Right atrium auricular region (tissue), 2 donors: ENCODE measurements at places on chromosomes 1 and 21. TPM values are rescaled to one million over a fixed set of nuclear protein-coding genes. Genes with fewer than 3 reads are reported as not detected.
A peak's percentile ranks its signal among the peaks of the same experiment; 100 is the strongest.

THEM5 gene
- not detected for total RNA-seq

SEC16B gene
- 1.9 TPM for total RNA-seq

- H3K36me3 ChIP-seq: no peaks in the 10 kb centered on the region
- no peak overlapping the region for H3K4me3 ChIP-seq
- no peak for DNase-seq
- no peaks in the 10 kb centered on the region for H3K27me3 ChIP-seq
- H3K4me1 ChIP-seq: no peaks in the 10 kb centered on the region
- H3K27ac ChIP-seq: no peak overlapping the region
These were observed 4.2 kb upstream of the PADI1 start for GRCh38 chr1:17200756-17201155.

GRCh38 chr1:221612047-221612777, 129.7 kb downstream of the DUSP10 start:
- H3K27me3 ChIP-seq: no peaks in the 10 kb centered on the region
- no peaks in the 10 kb centered on the region for H3K36me3 ChIP-seq

GRCh38 chr1:6465461-6466005, 440 bp downstream of the TNFRSF25 start:
- H3K27me3 ChIP-seq: no peaks in the 10 kb centered on the region
- H3K4me1 ChIP-seq: no peaks in the 10 kb centered on the region
- DNase-seq: no peak
- H3K36me3 ChIP-seq: peaks cover 26% of the 10 kb centered on the region
- no peak overlapping the region for H3K27ac ChIP-seq
- no peak overlapping the region for H3K4me3 ChIP-seq

DNA sequence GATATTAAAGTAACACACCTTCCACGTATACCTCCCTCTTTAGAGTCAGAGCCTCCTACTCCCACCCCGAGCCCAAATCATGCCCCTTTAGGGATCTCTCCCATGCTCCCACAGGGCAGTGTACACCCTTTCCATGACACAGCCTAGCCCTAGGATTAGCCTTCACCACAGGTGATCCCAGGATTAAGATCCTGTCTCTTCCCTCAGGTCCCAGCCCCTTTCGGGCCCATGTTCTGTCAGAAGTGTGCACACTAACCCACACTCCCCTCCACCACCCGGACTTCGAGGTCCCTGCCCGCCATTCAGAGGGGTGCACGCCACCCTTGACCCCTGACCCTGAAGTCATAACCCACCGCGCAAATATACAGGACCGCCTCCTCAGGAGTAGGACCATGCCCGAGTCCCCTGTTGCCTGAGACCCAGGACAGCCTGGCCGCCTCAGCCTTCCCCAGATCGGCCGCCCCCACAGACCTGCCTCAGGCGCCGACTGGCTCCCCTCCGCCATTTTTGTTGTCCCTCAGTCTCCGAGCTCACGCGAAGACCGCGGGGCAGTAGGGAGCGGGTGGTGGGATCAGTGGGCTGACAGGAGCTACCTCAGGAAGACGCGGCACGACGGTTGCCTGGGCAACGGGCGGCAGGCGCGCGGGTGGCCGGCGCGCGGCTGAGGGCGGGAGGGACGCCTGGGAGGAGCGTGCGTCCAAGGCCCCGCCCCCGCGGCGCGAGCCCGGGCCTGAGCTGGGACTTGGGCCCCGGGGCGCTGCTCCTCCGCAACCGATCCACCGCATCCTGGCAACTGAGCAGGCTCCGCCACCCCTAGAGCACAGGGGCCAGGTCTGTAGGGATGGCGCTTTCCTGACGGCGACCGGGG, at the start of gene AGBL4:
Gene AGBL4, minus strand, starts transcription at position 663 of the 868 bp plus-strand sequence.
- peak within 1 kb of the TSS; percentile 77 for H3K27ac ChIP-seq
- no peaks in the 10 kb centered on the region for H3K27me3 ChIP-seq

DNA sequence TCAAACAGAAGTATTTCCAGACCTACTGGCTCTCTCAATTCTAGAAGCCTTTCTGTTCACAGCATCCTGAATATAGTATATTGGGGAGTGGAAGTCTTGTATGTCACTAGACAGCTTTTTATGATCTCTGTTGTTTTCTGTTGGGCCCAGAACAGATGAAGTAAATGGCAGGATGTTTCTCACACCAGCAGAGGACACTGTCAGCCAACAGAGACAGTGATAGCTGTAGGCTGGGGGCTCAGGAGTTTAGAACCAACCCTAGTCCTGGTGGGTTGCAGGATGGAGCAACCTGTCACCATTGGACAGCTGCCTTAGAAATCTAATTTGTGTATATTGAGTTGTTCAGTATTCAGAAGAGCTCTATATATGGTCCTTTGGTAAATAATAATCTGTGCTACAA, 16.9 kb downstream of the AGO1 start:
- no peak for DNase-seq
- H3K4me1 ChIP-seq: no peaks in the 10 kb centered on the region
- H3K36me3 ChIP-seq: peaks cover 60% of the 10 kb centered on the region
- no peaks in the 10 kb centered on the region for H3K27me3 ChIP-seq

GRCh38 chr1:52296345-52296744, 69.7 kb downstream of the CC2D1B start:
- no peak for DNase-seq
- H3K27ac ChIP-seq: no peak overlapping the region
- H3K4me1 ChIP-seq: no peaks in the 10 kb centered on the region
- H3K4me3 ChIP-seq: no peak overlapping the region
- no peaks in the 10 kb centered on the region for H3K36me3 ChIP-seq
- H3K27me3 ChIP-seq: no peaks in the 10 kb centered on the region

- H3K36me3 ChIP-seq: no peaks in the 10 kb centered on the region
- no peaks in the 10 kb centered on the region for H3K27me3 ChIP-seq
These were observed 594.4 kb downstream of the MATN1 start for GRCh38 chr1:30129001-30129408.

- H3K36me3 ChIP-seq: peaks cover 10% of the 10 kb centered on the region
- no peak for DNase-seq
- peak overlapping the region; percentile 29 for H3K27ac ChIP-seq
- H3K4me3 ChIP-seq: no peak overlapping the region
- H3K4me1 ChIP-seq: no peaks in the 10 kb centered on the region
These were observed 52.9 kb downstream of the LRRC8D start for GRCh38 chr1:89873770-89874169.

GRCh38 chr21:42459082-42459460, 37.0 kb downstream of the RSPH1 start:
- no peaks in the 10 kb centered on the region for H3K4me1 ChIP-seq
- no peak overlapping the region for H3K27ac ChIP-seq
- no peak overlapping the region for H3K4me3 ChIP-seq
- DNase-seq: no peak

DNA sequence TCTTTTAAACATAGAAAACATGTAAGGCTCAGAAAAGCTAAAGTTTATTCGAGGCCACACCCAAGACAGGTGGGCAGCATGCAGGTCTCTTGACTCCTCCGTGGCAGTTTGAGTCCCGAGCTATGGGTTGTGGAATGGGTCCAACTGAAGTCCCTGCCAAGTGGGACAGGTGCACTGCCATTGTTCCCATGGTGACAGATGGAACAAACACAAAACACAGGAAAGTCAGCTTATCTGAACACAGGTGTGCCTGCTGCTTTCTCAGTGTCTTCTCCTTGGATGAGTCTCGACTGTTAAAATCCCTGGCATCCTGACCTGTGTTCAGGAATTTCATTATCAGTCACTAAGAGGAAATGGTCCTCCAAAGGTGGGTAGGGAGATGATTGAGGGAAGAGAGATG, 99.0 kb upstream of the RAB4A start:
- no peak overlapping the region for H3K4me3 ChIP-seq
- no peaks in the 10 kb centered on the region for H3K36me3 ChIP-seq
- no peaks in the 10 kb centered on the region for H3K4me1 ChIP-seq
- no peak overlapping the region for H3K27ac ChIP-seq
- no peak for DNase-seq

DNA sequence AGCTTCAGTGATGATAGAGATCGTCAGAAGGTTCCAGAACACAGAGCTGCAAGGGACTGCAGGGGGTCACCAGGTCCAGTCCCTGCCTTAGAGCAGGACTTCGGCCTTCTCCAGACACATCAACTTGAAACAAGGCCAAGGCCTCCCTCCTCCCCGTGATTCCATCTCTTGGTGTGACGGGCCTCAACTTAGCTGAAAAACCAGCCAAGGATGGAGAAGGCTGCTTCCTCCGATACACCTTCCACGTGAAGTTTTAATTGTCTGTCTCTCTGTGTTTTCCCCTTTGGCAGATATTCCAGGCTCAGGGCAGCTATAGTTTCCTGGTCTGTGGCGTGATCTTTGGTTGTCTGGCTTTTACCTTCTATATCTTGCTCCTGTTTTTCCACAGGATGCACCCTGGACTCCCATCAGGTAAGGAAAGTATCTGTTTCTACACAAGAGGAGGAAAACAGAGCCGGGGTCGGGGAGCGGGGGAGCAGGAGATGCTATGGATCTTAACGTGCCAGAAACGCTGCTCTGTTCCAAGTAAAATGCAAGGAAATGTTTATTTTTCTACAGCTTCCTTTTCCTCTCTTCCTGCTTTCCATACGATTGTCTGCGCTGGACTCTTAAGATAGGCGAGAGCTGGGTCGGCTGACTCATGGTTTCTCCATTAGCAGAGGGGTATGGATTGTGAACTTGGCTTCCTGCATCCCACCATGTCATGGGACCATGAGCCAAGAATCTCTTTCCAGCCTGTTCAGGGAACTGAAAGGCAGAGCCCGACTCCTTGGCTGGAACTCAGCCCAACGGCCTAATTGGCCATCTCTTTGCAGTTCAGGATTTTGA, 32.8 kb downstream of the ELK4 start:
- peak; percentile 75 for DNase-seq
- no peaks in the 10 kb centered on the region for H3K27me3 ChIP-seq
- H3K4me3 ChIP-seq: no peak overlapping the region
- no peaks in the 10 kb centered on the region for H3K36me3 ChIP-seq
- H3K27ac ChIP-seq: peak overlapping the region; percentile 61

- H3K27me3 ChIP-seq: no peaks in the 10 kb centered on the region
- no peak overlapping the region for H3K27ac ChIP-seq
- DNase-seq: no peak
- H3K36me3 ChIP-seq: no peaks in the 10 kb centered on the region
- H3K4me3 ChIP-seq: no peak overlapping the region
These were observed 4.5 kb upstream of the GALNT2 start for GRCh38 chr1:230062521-230062920.

DNA sequence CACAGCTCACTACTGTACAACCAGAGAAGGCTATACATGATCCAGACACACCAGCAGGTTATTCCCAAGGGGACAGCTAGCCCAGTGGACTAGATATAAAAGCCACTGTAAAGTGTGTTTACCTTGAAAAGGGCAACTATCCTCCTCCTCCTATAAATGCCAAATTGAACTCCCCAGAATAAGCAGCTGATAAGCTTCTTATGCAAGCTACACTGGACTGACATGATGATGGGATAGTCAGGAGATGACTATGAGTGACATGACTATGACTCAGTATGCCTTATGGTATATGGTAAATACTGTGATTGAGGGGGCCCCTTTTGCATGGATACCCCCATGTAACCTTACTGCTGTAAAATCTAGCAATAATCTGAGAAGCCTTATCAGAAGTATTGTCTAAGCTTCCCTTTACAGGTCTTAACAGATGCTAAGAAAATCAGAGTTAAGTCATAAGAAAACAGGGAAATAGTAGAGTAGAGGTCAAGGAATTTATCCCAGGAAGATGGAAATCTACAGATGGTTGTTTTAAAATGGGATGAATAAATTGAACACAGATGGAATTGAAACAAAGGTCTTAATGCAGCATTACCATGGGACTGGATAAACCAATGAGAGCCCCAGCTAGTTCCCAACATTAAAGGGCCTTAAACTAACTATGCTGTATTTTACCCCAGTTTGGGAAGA, 55.8 kb downstream of the TRIM33 start:
- no peak overlapping the region for H3K27ac ChIP-seq
- no peaks in the 10 kb centered on the region for H3K27me3 ChIP-seq
- peaks cover 4% of the 10 kb centered on the region for H3K36me3 ChIP-seq
- no peaks in the 10 kb centered on the region for H3K4me1 ChIP-seq

DNA sequence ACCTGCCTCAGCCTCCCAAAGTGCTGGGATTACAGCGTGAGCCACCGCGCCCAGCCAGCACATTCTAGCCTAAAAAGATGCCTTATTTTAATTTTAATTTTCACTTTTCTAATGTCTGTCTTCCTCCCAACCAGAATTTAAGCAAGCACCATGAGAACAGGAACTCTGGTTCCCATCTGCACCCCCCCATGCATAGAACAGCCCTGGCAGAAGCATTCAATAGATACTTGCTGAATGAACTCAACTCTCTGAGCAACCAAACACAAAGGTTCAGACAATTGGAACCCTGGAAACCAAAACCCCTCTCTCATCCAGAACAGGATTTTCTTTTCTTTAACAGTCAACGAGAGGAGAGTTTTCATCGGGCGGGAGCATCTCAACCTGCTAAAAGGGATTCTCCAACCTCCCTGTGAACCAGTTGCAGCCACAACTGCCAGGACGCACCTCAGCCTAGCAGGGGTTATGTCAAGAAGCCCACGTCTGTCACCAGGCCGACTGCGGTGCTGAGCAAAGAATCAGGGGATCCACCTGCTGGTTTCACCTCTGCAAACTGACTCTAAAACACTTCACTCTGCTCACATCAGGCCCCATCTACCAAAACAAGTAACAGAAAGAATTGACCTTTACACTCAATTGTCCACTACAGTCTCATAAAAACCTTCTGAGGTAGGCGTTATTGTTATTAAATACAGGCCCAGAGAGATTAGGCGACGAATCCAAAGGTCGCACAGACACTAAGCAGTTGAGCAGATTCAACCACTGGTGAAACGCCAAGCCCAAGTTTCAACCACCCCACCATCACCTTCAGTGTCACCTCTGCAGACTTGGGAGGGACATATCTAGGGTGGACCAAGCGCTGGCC, 1.7 kb downstream of the KIAA2013 start:
- peak overlapping the region; percentile 67 for H3K4me3 ChIP-seq
- H3K4me1 ChIP-seq: peaks cover 48% of the 10 kb centered on the region
- H3K27me3 ChIP-seq: no peaks in the 10 kb centered on the region
- DNase-seq: no peak
- no peak overlapping the region for H3K27ac ChIP-seq
- H3K36me3 ChIP-seq: peaks cover 25% of the 10 kb centered on the region

GRCh38 chr1:183039985-183040447, 16.8 kb downstream of the LAMC1 start:
- no peaks in the 10 kb centered on the region for H3K27me3 ChIP-seq
- H3K4me3 ChIP-seq: no peak overlapping the region
- H3K36me3 ChIP-seq: no peaks in the 10 kb centered on the region
- DNase-seq: no peak
- H3K4me1 ChIP-seq: no peaks in the 10 kb centered on the region
- H3K27ac ChIP-seq: peak overlapping the region; percentile 36
